ENCODE measurements at places on chromosomes 12 and 14.

DNA sequence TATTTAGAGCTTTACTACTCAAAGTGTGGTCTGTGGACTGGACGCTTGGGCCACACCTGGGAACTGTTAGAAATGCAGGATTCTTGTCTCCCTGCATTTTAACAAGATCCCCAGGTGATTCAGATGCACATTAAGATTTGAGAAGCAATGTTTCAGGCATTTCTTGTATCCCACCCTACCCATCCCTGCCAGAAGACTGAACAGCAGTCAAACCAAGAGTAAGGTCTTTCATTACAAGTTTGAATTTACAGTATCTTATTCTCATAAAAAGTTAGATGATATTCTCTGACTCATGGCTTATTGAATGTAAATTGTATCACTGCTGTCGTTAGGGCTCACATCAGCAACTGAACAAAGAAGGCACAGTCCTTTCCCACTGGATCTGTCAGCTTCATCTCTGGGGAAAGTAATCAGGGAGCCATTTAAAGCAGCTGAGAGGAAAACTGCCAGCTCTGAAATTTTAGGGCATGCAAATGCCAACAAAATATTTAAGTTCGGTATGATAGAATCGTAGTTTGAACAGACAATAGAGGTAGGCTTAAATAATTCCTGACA is 141.1 kb downstream of the AKAP6 start:
- DNase-seq = peak; percentile 18

- no peak for DNase-seq
These were observed 21.5 kb upstream of the SOCS2 start for GRCh38 chr12:93550748-93551611.

DNA sequence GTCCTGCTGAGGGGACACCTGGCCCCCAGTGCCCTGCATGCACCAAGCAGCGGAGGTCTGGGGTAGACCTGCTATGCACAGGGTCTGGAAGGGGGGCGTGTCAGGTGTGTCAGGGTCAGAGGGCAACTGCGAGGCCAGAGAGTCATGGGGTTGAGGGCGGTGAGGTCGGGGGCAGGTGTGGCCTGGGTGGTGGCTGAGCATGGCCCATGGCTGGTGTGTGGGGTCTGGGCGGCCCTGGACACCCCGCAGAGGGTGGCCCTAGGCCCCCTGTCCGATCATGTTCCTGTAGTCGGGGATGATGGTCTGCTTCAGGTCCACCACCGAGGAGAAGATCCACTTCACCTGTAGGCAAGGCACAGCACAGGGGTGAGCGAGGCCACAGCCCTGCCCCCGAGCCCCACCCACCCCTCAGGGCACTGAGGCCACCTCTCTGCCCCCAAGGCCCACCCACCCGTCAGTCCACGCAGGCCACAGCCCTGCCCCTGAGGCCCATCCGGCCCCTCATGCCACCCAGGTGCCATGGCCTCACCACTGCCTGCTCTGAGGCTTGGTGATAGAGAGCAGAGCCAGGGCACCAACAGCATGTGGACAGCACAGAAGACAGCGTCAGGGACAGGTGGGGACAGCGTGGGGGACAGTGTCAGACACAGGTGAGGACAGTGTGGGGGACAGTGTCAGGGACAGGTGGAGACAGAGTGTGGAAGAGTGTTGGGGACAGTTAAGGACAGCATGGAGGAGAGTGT is 211.3 kb downstream of the TMEM121 start:
- DNase-seq = no peak

DNA sequence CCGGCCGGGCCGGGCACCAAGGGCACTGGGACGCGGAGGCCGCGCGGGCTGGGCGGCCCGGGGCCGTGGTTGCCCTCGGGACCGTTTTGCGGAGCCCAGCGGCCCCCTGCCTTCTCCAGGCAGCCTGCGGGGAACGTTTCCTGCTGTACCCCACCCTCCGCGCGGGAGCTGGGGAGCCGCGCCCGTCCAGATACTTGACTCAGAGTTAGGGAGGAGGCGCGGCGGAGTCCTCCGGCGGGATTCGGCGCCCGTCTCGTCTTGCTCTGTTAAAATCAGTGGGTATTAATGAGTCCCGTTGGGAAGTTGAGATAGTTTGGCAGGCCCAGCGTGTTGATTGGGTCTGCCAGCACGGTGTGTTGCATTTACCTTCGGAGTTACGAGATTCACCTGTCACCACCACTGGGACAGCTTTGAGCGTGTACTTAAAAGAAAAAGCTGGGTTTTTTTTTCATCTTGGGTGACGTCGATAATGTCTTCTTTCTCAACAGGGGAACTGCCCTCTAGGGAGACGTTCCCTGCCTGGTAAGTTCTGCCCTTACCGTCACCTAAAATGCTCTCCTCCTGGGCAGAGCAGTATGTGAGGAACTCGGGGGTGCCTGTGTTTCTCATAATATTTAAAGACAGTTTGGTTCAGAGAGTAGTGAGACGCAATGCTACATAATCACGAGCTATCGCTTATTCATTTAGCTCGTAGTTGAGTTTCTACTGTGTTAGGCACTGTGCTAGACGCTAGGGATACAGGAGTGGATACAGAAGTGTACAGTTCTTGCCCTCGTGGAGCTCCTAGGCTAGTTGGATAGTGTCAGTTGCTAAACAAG is 596 bp downstream of the DLST start:
- peak; percentile 90 for DNase-seq

DNA sequence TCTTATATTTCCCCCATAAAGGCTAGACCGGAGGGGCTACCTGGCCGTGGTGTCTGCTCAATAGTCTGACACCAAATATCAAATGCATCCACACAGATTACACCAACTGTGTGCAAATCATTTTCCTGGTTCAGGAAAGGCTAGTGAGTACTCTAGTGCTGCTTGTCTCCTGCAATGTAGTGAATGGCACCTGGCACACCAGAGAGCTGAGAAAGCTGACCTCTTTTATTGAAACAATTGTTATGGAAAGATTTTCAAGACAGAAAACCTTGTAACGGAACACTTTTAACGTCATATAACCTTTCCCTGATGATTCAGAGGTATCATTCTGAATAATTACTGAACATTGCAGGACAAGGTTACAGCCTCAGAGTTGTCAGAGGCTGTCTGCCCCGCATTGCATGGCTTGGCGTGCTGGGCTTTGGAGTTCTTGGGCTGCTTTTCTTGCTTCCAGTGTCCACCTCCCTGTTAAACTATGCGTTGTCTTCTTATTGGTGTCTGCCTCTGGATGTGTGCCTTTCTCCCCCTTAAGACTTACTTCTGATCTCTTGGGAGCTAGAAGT is 40.7 kb upstream of the HDAC7 start:
- no peak for DNase-seq

DNA sequence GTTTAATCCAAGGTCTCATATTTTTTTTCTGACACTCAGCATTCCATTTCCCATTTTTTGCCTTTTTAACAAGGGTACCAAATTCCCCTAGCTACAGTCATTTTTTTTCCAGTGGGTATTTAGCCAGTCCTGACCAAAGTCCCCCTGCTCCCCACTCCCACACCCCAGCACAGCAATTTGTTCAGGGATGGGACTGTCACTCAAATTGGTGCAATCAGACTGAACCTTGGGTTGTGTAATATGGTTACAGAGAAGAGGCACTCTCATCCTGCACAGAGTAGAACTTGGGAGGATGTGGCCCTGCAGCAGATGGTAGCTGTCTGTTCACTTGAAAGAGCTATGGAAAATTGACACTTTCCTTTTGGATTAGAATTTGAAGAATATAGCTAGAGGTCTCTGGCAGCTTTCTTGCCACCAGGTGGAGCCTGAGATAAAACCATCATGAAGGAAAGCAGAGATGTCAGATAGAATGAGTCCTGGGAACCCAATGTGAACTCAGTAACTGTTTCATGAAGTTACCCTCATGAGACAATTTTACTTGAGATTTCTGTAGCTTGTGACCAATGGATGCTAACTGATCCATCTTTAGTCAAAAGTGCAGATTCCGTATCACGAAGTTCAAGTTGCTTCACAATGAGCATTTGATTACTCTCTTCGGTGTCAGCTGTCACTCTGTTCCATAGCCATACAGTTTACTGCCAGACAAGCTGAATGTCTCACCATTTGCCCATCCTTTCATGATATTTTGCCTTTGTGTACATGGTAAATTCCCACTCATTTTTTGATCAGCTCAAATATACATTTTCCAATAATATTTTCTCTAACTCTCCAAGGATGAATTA is 394.0 kb upstream of the SYT1 start:
- peak; percentile 63 for DNase-seq

DNA sequence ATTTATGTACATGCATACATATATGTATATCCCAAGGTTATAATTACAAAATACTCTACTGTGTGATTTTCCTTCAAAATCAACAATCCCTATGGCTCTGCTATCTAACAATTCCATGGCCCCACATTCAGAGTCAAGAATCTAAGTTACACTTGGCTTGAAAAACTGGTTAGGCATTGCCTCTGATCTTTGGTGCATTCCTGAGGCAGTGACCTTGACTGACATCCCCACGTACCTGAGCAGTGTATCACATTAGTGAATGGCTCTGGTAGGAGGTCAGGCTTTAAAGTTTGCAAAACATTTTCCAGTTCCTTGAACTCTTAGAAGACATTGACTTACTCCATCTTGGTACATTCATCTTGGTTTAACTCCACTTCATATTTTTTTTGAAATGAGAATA is 8.5 kb upstream of the STON2 start:
- DNase-seq = no peak

GRCh38 chr12:75909714-75910656 is 121.6 kb downstream of the PHLDA1 start:
- DNase-seq = no peak

GRCh38 chr14:76717508-76718290 is 43.6 kb upstream of the VASH1 start:
- no peak for DNase-seq

DNA sequence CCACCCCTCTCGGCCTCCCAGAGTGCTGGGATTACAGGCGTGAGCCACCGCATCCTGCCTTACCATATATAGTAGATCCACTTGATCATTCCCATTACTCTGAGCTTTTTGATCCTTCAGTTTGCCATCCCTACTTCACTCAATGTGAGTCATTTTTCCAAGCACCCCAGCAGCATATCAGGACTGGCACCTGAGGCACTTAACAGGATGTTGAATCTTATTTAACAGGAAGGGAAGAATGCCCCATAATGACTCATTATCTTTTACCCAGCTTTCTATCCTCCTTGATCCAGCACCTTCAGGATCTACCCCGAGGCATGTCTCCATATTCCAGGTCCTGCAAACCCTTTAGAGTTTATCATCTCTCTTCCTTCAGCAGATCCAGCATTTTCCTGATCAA is 84.9 kb upstream of the CMKLR1 start:
- DNase-seq = no peak

DNA sequence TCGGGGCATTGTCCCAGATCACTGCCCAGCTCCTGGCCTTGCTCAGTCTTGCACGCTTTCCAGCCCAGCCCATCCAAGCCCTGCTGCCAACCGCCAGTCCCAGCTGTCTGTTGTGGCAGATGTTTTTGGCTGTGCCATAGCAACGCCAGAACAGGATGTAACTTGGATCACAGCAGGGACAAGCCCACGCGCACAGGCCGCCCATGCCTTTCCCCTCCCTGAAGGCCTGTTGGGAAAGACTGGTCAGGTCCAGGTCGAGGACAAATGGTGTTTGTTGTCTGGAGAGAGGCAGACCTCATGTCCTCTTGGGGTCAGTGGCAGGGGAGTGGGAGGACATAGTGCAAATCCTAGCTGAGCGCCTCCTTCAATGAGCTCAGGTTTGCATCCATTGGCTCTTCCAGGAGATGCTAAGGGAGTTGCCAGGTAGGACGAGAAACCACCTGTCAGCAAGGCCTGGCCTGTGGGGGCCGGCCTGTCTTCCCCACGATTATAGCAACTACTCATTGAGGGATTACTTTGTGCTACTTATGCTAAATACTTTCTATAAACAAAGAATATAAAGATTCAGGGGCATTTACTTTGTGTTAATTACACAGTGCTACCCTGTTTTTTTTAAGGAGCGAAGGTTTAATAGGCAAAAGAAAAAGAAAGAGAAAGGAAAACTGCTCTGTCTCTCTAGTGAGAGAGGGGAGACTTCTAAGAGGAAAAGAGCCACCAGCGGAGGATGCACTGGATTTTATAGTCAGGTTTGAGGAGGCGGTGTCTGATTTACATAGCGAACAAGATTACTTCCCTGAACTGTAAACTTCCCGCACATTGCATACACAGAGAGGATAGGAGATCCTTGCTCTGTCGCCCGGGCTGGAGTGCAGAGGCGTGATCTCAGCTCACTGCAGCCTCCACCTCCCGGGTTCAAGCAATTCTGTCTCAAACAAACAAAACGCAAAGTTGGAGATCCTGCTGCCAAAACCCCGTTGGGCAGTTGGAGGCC is 42.8 kb upstream of the CORO1C start:
- DNase-seq = peak; percentile 85

GRCh38 chr14:94752591-94753436 is 17.1 kb downstream of the GSC start:
- no peak for DNase-seq

DNA sequence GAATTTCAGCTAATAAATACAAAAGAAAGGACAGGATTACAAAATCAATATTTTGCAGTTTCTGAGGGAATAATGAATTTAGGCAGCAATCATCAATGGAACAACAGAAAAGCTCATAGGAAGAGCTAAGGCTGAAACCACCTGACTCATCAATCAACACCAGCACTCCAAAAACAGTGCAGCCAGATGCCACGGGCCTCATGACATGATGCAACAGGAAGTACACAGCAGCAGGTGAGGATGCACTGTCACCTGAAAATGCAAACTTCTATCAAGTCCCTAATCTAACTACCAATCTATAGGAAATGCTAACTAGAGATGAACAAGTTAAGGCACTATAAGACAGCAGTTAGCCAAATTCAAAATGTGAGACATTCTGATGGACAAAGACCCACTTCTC is 21.7 kb downstream of the GNS start:
- no peak for DNase-seq

GRCh38 chr12:110577864-110578693 is 5.0 kb downstream of the PPTC7 start:
- DNase-seq = peak; percentile 94

DNA sequence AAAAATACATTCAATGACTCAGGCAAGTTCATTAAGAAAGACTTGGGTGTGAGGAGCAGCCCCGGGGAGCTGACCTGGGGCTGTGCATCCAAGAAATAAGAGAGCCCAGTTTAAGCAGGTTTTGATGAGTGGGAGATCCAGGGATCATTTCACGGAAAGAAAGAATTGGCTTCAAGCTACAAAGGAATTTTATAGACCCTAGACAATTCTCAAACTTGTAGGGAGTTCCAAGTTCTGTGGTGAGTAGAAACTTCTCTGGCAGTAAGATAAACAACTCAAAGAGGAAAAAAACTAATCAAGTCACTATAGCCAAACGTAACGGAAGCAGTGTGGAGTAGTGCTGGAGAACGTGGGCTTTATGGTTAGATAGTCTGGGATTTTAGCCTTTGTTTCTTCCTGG is 175.7 kb upstream of the DDHD1 start:
- DNase-seq = no peak

DNA sequence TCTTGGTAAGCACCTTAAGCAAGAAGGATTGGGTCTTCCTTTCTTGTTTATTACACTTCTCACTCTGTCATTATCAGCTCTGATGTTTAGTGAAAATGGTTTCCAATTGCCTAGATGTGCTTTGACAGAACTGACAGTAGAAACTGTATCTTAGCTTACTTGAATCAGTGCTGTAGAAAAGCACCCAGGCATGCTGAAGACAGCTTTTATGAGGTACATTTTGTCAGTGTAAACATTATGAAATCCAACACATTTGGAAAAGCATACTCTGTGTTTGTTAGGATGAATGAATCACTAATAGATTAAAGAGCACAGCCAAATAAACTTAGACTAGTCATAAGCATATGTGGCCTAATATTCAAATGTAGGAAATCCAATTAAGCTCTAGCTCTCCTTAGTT is 290.2 kb upstream of the NPAS3 start:
- peak; percentile 74 for DNase-seq

- peak; percentile 35 for DNase-seq
These were observed 193.6 kb upstream of the NUDT4 start for GRCh38 chr12:93183940-93184671.
